ENCODE measurements at places on chromosomes 6 and 20. TPM values are rescaled to one million over a fixed set of nuclear protein-coding genes. Genes with fewer than 3 reads are reported as not detected.

The LY86 gene
- not detected for total RNA-seq

The GHRH gene
- not detected for total RNA-seq

The MLIP gene
- not detected for total RNA-seq

The CAP2 gene
- not detected for total RNA-seq
